ENCODE measurements at places on chromosomes 7 and 10.
A peak's percentile ranks its signal among the peaks of the same experiment; 100 is the strongest.

- DNase-seq = no peak
Observed at GRCh38 chr7:33760834-33761233, 144.5 kb upstream of the BMPER start.

- DNase-seq = no peak
Observed at GRCh38 chr10:58950618-58951017, 225.8 kb upstream of the PHYHIPL start.

GRCh38 chr7:40714363-40715052 is 579.7 kb downstream of the SUGCT start:
- peak; percentile 35 for DNase-seq

DNA sequence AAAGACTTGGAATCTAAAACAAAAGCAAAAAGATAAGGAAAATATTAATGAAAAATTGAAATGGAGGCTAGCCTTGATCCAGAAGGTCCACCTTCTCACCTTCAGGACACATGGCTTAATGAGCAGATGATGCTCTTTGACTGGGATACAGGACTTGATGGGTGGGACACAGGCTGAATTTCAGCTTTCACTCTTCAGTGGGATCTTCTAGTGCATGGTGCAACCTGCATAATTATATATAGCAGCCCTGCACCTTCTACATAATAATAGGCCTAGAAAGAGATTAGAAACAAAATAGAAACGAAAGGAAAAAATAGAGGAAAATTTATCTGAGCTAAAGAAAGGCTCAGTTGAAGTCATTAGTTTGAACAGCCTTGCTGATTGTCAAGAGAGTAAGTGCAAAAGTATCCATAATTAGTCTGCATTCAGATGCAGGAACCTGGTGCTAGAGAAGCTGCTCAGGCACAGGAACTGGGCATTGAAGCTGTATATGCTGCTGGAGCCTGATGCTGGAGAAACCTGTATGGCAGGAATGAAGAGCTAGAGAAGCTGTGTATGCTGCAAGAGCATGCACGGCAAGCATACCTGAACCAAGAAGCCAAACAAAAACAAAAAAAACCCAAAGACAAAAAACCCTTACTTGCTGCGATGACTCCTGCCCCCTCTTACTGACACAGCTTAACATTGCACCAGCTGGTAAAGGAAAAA is 19.4 kb downstream of the MKLN1 start:
- DNase-seq = no peak

DNA sequence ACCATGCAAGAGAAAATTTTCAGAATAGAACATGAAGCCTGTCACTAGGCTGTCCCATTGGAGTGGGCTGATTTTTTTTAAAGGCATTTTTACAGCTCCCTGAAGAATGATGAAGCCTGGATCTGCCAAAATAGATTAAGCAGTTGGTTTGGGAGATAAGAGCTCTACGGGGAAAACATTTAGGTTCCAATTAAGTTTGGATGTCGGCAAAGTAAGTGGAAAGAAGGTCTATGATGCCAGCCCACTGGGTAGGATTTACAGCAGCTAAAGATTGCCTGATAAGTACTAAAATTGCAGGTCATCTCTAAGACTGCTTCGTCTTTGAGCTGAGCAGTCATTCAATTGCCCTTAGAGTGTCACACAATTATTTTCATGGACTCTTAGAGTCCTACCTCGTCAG is 939.2 kb upstream of the CELF2 start:
- DNase-seq = no peak

DNA sequence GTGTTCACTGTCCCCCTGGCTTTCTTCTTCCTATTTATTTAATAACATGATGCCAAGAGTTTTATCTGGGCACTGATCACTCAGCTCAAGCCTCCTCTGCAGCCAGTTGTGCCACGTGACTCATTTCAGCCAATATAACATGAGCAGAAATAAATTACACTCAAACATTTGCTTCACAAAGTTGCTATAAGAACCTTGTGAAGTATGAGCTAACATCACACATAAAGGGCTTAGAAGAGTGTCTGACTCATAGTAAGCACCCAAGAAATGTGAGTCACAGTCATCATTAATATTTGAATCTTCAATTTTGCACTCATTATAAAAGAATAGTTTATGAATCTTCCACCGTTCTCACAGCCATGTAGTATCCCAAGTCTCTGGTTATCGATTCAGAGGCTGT is 414.6 kb upstream of the NPVF start:
- DNase-seq = no peak

DNA sequence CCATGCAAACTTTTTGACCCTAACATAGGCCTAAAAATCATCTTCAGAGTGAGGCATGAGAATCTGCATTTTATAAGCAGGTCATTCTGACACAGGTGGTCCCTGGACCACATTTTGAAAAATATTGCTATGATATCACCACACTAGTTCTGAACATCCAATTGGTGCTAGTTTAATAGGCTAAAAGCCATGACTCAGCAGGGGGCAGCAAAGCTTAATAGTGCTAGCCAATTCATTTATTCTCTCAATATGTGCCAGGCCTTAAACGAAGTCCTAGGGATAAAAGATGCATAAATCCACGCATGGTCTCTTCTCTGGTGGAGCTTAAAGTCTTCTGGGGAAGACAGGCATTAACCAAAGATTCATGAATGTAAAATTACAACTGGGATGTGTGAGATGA is 10.2 kb upstream of the SLC25A28 start:
- DNase-seq = no peak

- DNase-seq = no peak
Observed at GRCh38 chr7:7757576-7757975, 39.2 kb upstream of the RPA3 start.

GRCh38 chr7:138478499-138478908 is 18.4 kb downstream of the TRIM24 start:
- no peak for DNase-seq

- no peak for DNase-seq
Observed at GRCh38 chr10:82621680-82622079, 746.7 kb downstream of the NRG3 start.

DNA sequence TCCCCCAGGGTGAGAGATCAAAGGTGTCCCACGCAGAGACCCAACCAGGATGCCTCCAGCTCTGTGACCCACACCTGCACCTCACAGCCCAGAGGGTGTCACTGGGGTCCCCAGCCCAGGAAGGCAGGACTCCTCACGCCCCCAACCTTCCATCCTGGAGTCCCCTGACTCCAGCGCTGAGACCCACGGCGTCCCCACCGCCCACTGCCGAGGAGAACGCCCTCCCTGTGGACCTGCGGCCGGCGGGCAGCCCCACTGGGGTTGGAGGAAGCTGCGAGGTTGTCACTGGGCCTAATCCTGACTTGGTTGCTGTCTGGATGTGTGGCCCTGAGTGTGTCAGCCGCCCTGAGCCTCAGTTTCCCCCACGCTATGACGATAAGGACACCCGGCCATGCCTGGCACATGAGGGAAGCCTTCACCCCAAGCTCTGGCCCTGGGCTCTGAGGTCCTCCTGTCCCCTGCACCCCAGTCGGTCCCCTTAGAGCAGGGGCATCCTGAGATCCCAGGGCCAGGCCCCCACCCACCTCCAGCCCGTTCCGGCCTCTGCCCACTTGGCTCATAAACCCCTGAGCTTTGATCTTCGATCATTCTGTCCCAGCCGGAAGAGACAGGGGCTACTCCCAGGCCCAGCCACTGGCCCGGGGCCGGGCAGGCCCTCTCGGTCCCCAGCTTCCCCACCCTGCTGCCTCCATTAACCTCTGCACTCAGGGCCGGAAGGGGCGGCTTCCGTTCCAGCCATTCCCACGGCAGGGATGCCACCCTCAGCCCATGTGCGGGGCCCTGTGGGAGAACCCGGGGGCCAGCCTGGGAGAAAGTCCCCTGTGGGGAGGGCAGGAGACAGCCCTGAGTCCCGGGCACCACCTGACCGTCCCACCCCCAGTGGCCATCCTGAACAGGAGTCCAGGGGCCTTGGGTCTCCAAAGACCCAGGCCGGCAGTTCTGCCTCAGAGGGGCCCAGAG is 113.2 kb downstream of the MICALL2 start:
- no peak for DNase-seq

DNA sequence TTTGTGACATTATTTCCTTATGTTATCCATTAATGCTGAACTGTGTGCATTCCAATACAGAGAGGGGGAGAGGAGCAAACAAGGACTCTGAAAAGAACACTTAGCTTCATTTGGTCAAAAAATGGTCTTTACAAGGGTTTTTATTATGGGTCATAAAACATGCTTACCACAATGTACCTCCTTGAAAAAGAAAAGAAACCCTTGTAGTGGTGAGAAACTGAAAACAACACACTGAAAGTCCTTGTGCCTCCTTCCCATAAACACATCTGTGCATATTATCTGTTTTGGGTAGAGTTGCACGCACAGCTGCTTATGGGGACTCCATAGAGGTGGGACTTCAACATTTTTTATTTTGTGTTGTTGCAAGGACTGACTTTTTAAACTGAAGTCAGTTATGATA is 98.7 kb downstream of the CDK6 start:
- DNase-seq = no peak

GRCh38 chr7:146216396-146217041 is 99.9 kb downstream of the CNTNAP2 start:
- DNase-seq = peak; percentile 28

GRCh38 chr10:35516102-35516670 is 89.0 kb upstream of the GJD4 start:
- DNase-seq = no peak

DNA sequence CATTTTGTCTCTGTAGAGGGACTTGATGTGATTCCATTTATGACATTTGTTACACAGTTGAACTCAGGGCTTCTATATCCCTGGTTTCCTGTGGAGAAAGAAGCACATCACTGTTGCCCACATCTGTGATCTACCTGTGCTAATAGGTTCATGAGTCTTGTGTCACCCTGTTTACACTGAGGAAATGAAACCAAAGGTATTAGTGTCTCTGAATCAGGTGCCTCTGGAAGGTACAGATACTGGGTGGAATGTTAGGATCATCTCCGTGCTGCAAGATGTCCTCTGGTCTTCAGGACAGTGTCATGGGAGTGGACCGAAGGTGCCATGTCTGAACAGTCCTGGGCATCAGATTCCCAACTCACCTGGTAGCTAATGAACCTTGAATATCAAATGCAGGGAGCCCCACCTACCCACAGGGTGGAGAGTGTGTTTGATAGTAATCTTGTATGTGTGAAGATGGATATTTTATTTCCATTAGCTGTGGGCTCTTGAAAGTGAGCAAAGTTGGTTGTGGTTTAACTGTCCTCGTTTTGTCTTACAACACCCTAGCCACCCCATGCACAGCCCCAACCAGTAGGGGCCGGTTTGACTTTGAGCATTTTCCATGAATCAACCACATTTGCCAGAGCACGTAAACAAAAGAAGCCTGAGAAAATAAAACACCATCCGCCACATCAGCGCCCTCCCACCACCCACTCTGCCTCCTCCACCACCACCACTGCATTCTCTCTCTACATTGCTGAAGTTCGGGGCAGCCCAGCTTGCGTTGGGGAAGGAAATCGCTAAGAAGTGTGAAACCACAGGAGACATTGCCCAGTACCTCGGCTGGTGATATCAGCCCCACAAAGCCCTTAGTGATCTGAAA is 40.7 kb downstream of the TARP start:
- no peak for DNase-seq

GRCh38 chr7:149719912-149720335 is 53.5 kb downstream of the ZNF467 start:
- DNase-seq = no peak

- no peak for DNase-seq
Observed at GRCh38 chr10:80075781-80076180, 2.7 kb upstream of the TMEM254 start.

GRCh38 chr7:74253331-74253730 is 868 bp downstream of the RFC2 start:
- DNase-seq = no peak

GRCh38 chr10:83289373-83289772 is 849.9 kb upstream of the GHITM start:
- no peak for DNase-seq
